ENCODE measurements at places on chromosomes 11 and 22. TPM values are rescaled to one million over a fixed set of nuclear protein-coding genes. Genes with fewer than 3 reads are reported as not detected.

CYTH4 gene
- not detected for total RNA-seq

IGLL1 gene
- not detected for total RNA-seq

OR8H2 gene
- not detected for total RNA-seq

OR52I1 gene
- total RNA-seq: not detected

PHF21B gene
- total RNA-seq: not detected

PICK1 gene
- total RNA-seq: 9.7 TPM

TMPRSS13 gene
- not detected for total RNA-seq

TP53AIP1 gene
- 0.16 TPM for total RNA-seq

PRODH gene
- total RNA-seq: under 0.01 TPM

A4GALT gene
- total RNA-seq: 7.5 TPM

GAS2 gene
- total RNA-seq: 2.3 TPM

ADM2 gene
- total RNA-seq: 9.6 TPM

RFPL1 gene
- not detected for total RNA-seq

MS4A3 gene
- total RNA-seq: not detected

All from hair follicle dermal papilla cell (primary cell).